PC-3 (cell line): ENCODE measurements at places on chromosomes 12 and 14. TPM values are rescaled to one million over a fixed set of nuclear protein-coding genes. Genes with fewer than 3 reads are reported as not detected.

DNA sequence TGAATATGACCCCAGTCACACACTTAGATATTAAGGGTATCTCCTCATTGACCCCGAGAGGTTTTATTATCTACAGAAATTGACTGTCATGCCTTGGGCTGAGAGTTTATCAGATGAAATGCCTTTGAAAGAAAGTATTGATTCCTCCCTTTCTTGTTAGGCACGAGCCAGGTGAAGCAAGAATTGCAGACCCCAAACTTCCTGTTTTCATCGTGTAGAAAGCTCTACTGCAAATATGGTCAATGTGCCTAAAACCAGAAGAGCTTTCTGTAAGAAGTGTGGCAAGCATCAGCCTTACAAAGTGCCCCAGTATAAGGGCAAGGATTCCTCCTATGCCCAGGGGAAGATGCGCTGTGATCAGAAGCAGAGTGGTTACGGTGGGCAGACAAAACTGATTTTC, 143.9 kb upstream of the FUT8 start:
- no peak for DNase-seq

Gene C3AR1
- total RNA-seq, result not detected in 2 replicates

DNA sequence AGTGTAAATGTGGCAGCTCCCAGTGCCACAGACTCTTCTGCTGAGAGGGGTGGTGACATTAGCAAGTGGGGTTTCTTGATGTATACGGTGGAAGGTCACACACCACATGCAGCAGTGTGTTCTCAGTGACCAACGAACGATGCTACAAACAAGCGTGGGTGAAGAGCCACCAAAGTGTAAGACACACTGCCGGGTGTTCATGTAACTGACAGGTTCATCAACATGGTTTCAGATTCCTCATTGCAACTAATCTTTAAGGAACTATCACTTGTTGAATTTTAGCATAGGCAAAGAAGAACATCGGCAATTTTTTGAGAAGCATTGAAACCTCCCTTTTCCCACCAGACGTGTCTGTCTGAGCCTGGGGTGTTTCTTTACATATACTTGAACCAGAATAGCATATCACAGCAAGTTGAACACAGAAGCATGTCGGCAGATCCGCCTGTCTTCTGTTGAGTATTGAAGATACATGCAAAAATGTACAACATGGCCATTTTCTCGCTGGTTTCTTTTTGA, 58.8 kb downstream of the PPP2R5C start:
- no peak for DNase-seq

Gene DHH
- 0.04 and 0.23 TPM in 2 replicates for total RNA-seq

- DNase-seq, result no peak
These were observed 3.7 kb upstream of the OR4N2 start for GRCh38 chr14:19799880-19800279.

- DNase-seq, result peak; percentile 55
These were observed 11.4 kb downstream of the TMEM121 start for GRCh38 chr14:105537580-105538474.

GRCh38 chr14:101737414-101738339, 23.8 kb upstream of the PPP2R5C start:
- DNase-seq, result no peak

GRCh38 chr14:98433436-98433835, 838.6 kb downstream of the BCL11B start:
- no peak for DNase-seq

DNA sequence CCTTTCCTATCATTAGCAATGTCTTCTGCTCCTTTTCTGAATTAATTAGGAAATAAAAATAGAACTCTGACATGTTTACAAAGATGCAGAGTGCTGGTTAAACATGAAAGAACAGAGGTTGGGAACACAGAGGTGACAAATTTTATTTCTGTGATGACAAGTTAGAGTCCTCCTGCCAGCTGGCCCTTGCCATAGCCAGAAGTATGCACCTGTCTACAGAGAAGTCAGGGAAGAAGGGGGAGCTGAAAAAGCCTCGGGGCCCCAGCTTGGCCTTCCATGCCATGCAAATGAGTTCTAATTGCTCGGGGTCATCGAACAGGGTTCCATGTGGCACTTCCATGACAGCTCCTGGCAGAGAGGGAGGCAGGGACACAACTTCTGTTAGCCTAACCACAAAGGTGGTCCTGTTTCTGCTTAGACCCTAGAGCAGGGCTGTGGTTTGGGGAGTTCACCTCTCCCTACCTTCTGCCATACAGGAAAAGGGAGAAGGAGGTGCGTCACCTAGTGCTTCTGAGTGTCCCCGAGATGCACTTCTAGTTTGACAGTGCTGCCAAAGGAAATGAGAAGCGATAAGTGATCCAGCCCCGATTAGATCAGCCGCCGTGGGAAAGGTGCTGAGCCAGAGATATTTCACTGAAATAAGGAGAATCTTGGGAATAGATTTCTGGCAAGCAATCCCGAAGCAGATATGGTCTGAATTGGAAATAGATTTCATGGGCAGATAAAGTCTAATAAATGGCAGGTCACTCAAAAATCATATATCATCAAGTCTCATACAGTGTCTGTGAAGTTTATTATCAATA, 155.8 kb upstream of the FOXN3 start:
- peak; percentile 2 for DNase-seq

GRCh38 chr14:23127861-23128260, 8.8 kb upstream of the CEBPE start:
- DNase-seq, result no peak

Gene GPRC5D
- total RNA-seq, result not detected in 2 replicates
